ENCODE measurements at places on chromosomes 6 and 20.

DNA sequence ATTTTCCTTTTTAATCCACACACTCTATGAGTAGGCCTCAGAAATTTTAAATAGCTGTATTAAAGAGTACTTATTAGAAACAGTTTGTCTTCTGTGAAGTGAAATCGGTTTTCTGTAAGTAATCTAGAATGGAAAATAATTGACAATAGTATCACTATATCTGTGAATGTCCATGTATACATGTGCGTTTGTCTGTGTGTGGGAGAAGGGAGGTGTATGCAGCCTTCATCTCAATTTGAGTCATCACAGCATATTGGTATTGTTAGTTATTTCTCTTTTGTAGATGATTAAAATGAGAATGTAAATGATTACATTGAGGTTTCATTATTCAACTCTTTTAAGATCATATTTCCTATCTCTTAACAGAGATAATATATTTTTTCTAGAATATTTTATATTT is 206.0 kb downstream of the EYS start:
- no peak for DNase-seq

DNA sequence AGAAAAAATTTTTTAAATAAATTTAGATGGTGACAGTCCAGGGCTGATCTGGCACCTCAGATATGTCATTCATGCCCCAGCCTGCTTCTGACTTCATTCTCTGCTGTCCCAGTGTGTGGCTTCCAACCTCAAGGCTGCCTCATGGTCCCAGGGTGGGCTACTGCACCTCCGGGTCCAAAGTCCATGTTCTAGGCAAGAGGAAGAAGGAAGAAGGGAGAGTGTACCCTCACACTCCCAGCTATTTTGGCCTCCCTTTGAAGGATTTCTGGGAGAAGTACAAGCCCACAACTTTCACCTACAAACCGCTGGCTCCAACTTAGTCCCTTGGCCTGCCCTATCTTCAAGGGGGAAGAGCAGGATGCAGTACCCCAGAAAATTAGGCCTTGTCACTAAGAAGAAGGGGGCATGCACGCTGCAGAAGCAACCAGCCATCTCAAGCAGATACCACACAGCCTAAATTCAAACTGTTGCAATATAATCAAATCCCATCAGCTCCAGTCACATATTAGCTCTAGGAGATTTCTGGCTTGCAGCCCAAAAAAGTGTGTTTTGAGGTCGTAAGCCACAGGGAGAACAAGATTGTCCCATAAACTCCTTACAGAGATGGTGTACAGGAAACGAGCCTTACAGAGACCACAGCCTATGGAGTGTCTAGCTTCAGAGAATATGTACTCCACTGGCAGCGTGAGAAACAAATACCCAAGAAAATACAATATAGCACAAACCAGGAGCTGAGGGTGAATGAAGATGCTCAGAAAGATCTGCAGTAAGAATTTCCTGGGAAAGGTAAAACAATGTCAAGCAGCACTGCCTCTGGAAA is 906 bp upstream of the BTN3A2 start:
- DNase-seq: no peak

DNA sequence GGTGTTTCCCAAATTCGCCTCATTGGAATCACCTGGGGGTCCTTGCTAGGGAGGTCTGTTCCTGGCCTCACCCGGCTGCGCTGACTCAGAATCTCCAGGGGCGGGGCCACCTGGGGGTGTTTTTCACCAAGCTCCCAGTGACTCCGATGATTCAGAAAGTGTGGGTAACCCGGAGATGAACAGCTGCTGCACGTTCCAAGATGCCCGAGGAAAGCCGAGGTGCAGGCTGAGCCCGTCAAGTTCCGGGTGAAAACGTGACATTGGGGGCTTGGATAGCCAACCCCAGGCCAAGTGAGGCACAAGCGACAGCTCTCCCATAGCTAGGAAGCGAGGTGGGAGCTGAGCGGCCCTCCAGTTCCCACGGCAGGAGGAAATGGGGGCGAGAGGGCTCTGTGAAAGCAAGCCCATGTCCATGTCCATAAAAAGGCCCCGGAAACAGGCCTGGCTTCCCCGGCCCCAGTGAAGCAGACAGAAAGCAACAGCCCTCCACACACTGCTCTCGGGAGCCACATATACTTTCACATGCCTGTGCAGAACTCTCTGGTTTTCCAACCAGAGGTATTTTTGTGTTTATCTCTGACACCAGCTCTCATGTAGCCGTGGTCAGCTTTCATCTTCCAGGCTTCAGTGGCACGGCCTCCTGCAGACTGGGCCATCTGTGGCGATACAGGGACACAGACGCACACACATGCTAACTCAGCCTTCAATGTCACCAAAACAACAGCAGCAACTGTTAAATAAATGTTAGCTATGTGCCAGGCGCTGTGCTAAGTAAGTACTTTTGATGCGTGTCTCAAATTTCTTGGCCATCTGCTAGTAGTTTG is 90.7 kb upstream of the CCDC28A start:
- no peak for DNase-seq

DNA sequence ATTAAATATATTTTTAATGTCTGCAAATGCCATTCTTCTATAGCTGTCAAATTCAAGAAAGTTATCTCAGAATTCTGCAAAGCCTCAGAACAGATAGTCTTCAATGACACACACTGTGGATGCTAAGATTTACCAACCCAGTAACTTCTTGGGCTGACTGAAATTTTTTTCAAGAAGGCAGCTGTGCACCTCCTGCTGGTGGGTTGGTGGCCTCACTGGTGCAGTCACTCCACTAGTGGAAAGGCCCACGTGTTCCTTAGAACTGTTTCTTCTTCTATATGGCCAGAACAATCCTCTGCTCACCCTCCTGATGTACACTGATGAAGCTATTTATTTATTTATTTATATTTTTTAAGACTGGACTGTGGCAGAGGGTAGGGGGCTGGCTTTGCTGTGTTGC is 28.1 kb upstream of the MTCL3 start:
- no peak for DNase-seq

DNA sequence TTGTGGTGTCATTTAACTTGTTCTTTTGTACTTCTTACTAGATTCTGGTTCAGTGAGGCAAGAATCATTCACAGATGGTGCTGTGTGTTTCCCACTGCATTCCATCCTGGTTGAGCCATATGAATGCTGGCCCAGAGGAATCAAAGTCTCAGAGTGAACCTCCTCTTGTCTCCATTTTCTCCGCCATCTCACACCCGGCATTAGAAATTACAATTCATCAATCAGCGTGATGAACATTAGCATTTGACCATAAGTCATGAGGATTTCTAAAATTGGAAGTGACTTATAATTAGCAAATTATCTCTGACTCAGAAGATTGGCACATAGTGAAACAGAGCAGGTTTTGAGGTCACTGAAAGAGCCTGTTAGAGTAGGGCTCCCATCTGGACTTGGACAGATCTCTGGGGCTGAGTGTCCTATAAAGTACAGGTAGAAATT is 25.2 kb downstream of the TNFAIP3 start:
- no peak for DNase-seq

- DNase-seq: no peak
Measured at GRCh38 chr6:37686111-37686510, 11.6 kb downstream of the MDGA1 start.

DNA sequence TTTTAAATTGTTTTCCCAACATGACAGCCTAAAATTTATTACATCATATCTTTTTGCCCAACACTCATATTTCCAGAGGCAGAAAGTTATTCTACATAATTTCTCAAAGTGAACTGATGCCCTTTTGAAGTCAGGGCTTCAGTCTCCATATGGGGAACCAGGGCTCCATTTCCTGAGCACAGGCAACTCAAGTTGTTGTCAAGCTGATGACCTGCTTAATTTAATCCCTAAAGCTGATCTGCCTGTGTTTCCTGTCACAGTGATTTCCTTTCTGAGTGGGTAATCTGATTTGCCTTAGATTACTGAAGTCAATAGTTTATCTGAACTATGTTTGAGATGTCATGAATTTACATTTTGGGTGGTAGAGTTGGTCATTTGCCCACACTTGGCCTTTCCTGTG is 932.1 kb upstream of the MANEA start:
- DNase-seq: no peak

- no peak for DNase-seq
Measured at GRCh38 chr20:62615750-62616251, 26.5 kb upstream of the SLCO4A1 start.

GRCh38 chr20:34921436-34921835 is 34.2 kb downstream of the GSS start:
- DNase-seq: no peak

DNA sequence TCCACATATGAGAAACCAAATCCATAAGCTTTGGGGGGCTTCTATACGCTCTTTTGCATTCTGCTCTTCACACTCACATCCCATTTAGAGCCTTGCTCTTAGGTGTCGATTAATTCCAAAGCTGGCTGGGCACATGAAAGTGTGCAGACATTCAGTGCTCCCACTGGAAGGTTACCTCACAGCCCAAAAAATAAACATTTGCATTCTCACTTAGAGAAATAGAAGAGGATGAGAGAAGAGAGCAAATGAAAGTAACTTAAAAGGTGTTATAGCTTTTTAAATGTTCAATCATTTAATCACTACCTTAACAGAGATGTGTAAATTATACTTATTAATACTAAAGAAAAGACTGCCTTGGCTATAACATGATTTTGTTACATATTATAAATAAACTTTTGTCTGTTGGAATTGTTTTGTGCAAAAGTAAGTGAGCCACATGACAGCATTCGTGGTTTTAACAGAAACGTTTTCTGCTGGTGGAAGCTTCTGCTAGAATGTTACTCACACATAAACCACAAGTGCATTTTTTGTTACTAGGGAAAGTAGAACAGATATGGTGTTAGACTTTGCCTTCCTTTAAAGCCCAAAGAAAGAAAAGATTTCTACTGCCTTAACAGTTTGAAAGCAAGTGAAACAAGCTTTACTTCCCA is 116.7 kb downstream of the SIM1 start:
- DNase-seq: no peak

GRCh38 chr6:132648356-132648755 is 10.6 kb downstream of the TAAR1 start:
- no peak for DNase-seq

- DNase-seq: no peak
Measured at GRCh38 chr6:72984981-72985665, 240.2 kb downstream of the KHDC1L start.

DNA sequence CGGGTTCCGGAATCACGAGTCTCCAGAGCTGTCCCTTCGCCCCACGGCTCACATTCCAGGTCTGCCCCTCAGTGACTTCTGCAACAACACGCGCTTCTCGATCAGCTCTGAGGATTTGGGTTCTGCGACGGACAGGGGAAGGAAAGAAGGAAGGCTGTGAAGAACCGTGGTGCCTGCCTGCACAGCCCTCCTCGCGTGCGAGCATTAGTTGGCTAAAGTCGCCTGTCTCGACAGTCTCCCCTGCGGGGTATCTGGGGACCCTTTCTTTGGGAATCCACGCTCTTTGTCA is 23.1 kb downstream of the VPS52 start:
- no peak for DNase-seq

DNA sequence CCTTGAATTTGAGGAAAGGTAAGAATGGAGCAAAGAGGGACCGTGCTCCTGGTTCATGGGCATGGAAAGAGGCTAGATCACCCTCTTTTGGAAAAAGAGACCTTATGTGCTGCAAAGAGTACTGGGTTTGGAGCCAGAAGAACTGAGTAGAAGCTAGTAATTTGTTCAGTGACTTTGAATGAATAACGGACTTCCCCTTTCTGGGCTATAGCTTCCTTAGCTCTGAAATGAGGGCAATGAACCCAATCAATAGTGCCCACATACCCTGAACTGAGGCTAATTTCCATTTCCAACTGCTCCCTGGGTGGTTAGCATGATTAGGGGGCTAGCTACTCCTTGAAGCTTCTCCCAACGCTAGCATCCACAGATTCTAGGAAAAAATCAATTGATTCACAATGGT is 121.4 kb downstream of the UNC5CL start:
- no peak for DNase-seq

DNA sequence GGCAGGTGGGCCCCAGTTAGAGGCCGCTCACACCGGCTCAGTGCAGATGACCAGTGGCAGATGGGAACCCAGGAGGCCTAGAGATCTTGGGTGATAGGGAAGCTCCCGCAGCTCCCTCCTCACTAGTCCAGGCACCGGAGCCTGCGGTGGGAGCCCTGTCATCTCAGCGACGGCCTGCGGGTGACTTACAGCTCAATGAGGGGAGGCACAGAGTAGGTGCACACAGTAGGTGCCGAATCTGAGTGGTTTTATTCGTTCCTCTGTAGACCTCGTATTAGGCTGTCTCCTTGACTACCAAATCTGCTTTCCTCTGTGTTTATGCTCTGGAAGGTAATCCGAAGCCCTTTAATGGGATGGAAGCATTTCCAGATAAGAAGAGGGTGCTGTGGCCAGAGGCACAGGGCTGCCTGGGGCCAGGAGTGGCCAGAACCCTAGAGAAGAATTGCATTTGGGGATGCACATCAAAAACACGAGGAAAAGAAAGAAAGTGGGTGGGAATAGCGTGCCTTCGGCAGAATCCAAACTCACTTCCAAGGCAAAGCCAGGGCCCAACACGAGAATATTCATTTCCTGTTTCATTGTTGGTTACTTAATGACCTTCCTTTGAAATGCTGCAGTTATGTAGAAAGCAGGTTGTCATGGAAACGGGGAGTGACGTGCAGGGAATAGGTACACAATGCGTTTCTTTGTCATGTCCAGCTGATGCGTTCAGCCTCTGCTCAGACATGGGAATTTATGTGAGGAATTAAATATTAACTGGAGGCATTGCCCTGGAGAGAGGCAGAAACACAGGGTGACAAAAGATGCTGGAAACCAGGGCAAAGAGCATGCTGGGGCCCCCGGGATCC is 24.7 kb downstream of the MYT1 start:
- no peak for DNase-seq

- DNase-seq: no peak
Measured at GRCh38 chr20:7346562-7346961, 579.1 kb downstream of the BMP2 start.

- no peak for DNase-seq
Measured at GRCh38 chr6:71248878-71249544, 39.6 kb upstream of the OGFRL1 start.

DNA sequence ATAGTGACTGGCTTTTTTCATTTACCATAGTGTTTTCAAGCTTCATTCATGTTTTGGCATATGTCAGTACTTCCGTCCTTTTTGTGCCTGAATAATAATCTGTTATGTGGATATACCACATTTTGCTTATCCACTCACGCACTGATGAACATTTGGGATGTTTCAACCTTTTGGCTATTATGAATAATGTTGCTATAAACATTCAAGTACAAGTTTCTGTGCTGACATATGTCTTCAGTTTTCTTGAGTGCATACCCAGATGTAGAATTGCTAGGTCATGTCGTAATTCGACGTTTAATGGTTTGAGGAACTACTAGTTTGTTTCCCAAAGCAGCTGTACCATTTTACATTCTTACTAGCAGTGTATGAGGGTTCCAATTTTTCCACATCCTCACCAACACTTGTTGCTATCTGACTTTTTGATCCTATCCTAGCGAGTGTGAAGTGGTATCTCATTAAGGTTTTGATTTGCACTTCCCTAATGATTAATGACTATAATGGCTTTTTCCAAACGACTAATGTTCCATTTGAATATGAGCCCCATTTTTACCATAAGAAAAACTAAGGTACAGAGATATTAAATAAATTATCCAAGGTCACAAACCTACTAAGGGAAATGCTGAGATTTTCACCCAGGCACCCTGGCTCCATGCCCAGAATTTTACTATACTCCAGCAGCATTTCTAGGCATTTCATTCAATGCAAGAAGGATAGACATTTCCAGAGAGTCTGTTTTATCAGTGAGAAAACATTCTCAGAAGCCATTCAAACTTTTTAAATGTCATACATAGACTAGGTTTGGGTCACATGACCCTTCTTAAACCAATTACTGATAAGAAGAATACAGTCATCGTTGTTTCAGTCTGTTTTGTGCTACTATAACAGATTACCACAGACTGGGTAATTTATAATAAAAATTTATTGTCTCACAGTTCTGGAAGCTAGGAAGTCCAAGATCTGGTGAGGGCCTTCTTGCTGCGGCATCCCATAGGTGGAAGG is 71.1 kb upstream of the RUNX2 start:
- no peak for DNase-seq
